Fibroblast of lung (primary cell): ENCODE measurements at places on chromosomes 1 and 21. TPM values are rescaled to one million over a fixed set of nuclear protein-coding genes. Genes with fewer than 3 reads are reported as not detected.

Gene TDRD5
- polyA plus RNA-seq = not detected in 2 replicates

Gene SDHC
- polyA plus RNA-seq = 484 and 512 TPM in 2 replicates

Gene NUP210L
- 0.01 and 0.08 TPM in 2 replicates for polyA plus RNA-seq

Gene SH2D5
- polyA plus RNA-seq = 3.6 and 7.3 TPM in 2 replicates

Gene ECM1
- polyA plus RNA-seq = 108 and 137 TPM in 2 replicates

Gene C1orf35
- polyA plus RNA-seq = 4.8 and 7.0 TPM in 2 replicates

Gene TCP10L
- polyA plus RNA-seq = 0.24 TPM in 1 of 2 replicates, not detected in the other

Gene IGSF9
- polyA plus RNA-seq = not detected in 2 replicates

Gene AMY2A
- polyA plus RNA-seq = not detected in 2 replicates

Gene KCNJ15
- 0.44 and 3.2 TPM in 2 replicates for polyA plus RNA-seq

Gene PLPP3
- 185 and 465 TPM in 2 replicates for polyA plus RNA-seq

Gene ESRRG
- polyA plus RNA-seq = 0.15 and 0.17 TPM in 2 replicates

Gene OR2T2
- not detected in 2 replicates for polyA plus RNA-seq

Gene VAMP3
- polyA plus RNA-seq = 221 and 257 TPM in 2 replicates

Gene SPATA45
- 0.44 TPM in 1 of 2 replicates, not detected in the other for polyA plus RNA-seq

Gene TBX19
- 0.47 and 0.94 TPM in 2 replicates for polyA plus RNA-seq

Gene ANGPTL3
- not detected in 2 replicates for polyA plus RNA-seq

Gene SLAMF9
- polyA plus RNA-seq = not detected in 2 replicates

Gene PRAMEF10
- not detected in 2 replicates for polyA plus RNA-seq

Gene SNAP47
- 32.4 TPM in 2 replicates for polyA plus RNA-seq

Gene OR2T33
- not detected in 2 replicates for polyA plus RNA-seq

Gene TMEM61
- not detected in 2 replicates for polyA plus RNA-seq

Gene SYTL1
- 0.02 and 0.03 TPM in 2 replicates for polyA plus RNA-seq

Gene ANKRD34A
- 1.9 and 2.6 TPM in 2 replicates for polyA plus RNA-seq

Gene GCSAML
- not detected in 2 replicates for polyA plus RNA-seq

Gene CFAP107
- not detected in 2 replicates for polyA plus RNA-seq

Gene LY9
- polyA plus RNA-seq = not detected in 2 replicates

Gene AGPAT3
- 29.4 and 39.0 TPM in 2 replicates for polyA plus RNA-seq

Gene DIO1
- polyA plus RNA-seq = not detected in 2 replicates

Gene SLC37A1
- 0.42 and 1.2 TPM in 2 replicates for polyA plus RNA-seq

Gene KRTAP10-4
- not detected in 2 replicates for polyA plus RNA-seq

Gene PCAT6
- polyA plus RNA-seq = 0.61 and 1.1 TPM in 2 replicates

Gene TEX38
- not detected in 2 replicates for polyA plus RNA-seq

Gene BGLAP
- 0.12 and 0.34 TPM in 2 replicates for polyA plus RNA-seq

Gene TAS1R1
- polyA plus RNA-seq = 0.05 and 0.10 TPM in 2 replicates

Gene PODN
- polyA plus RNA-seq = 21.8 and 31.6 TPM in 2 replicates
